ELR (cell line): ENCODE measurements at places on chromosomes 7 and 10.

DNA sequence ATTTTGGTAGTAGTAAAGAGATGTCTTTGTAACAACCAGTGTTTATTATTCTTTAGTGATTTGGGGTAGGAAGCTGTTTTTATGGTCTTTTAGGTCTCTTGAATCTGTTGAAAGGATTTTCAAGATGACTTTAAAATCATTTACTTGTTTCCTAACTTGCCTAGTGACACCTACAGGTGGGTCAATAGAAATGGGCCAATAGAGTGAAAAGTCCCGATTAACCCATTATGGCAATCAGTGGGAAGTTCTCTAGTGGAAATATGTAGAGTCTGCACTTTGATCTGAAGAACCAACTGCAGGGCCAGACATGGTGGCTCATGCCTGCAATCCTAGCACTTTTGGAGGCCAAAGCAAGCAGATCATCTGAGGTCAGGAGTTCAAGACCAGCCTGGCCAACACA, 374.7 kb upstream of the BMPER start:
- peak; percentile 14 for DNase-seq

DNA sequence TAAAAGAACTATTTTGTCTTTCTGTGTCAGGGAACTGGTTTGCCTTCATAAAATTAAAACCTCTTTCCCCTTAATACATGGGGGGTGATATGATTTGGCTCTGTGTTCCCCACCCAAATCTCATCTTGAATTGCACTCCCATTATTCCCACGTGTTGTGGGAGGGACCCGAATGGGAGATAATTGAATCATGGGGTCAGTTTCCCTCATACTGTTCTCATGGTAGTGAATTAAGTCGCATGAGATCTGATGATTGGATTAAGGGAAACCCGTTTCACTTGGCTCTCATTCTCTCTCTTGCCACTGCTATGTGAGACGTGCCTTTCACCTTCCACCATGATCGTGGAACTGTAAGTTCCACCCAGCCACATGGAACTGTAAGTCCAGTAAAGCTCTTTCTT, 142.1 kb downstream of the VTI1A start:
- DNase-seq: no peak

DNA sequence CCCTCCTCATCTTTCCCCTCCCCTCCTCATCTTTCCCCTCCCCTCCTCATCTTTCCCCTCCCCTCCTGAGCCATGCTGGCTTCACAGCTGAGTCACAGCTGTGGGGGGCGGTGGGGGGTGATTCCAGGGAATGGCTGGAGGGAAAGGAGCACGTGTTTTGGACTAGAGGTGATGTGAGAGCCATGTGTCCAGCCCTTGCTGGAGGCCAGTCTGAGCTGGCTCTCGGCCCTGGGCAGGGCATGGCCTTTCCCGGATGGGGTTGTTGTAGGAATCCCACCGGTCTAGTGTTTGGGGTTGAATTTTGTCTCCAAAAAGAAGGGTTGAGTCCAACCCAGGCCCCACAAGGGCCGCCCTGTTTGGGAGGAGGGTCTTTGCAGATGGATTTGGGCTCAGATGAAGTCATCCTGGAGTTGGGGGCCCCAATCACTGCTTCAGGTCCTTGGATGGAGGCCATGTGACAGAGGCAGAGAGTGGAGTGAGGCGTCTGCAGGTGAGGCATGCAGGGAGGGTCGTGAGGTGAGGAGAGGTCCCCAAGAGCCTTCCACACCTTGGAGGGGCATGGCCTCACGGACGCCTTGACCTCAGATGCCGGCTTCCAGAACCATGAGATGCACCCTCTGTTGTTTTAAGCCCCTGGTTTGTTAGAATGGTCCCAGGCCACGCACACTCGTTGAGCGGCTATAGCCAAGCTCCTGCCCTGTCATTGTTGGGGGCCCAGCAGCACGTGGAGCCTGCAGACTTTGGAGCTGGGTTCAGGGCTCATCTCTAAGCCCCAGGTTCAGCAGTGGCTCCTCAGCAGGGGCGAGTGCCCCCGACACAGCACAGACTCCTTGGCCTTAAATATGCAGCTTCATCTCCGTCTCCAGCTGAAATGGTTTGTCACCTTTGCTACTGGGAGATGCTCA, 101.6 kb downstream of the DNAJB6 start:
- no peak for DNase-seq

DNA sequence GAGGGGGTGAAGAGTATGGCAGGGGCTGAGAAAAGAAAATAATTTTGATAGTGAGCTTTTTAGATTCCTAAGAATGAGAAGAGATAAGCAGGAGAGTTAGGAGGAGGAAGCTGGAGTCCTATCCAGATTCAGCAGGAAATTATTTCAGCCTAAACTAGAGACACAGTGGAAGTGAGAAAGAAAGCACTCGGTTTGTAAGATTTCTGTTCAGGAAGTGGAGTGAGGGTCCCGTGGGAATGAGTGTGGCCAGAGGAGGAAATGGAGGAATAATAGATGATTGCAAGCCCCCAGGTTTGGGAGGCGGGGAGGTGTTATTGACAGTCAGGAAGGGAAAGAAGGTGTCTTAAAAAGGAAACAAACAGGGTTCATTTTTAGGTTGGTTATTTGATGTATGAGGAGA, 84.8 kb upstream of the NRP1 start:
- no peak for DNase-seq

DNA sequence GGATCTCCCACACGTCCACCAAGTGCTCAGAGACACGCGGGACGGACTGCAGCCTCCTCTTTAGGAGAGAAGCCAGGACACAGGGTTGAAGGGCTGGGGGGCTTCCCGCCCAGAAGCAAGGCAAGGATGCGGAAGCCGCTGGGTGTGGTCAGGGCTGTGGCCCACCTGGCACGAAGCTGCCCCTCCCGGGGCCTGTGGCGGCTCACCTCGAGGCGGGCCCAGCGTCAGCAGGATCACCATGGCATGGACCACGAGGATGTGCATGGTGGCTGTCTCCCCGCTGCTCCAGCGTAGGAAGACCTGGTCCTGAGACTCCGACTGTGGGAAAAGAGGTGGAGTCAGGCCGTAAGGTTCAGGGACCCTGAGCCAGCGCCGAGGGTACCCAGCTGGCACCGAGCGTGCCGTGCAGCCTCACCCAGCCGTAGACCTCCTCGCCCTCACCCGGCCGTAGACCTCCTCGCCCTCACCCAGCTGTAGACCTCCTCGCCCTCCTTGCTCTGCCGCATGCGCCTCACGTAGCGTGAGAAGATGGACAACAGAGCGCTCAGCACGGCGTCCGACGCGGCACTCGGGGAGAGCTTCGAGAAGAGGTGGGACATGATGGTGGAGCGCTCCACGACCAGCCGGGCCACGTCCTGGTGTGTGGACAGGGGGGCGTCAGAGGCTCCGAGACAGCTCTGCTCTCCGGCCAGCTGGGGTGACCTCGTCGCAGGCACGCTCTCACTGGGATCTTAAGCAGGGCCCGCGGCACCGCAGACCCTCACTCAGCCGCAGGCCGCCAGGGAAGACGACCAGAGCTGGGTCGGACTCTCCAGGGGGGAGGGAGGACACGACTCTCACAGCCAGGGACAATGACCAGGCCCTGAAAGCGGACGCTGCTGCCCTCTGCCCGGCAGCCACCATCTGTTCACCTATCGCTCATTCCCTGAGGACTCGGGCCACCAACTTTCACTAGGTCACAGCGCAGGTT, 20.4 kb downstream of the INTS1 start:
- no peak for DNase-seq

DNA sequence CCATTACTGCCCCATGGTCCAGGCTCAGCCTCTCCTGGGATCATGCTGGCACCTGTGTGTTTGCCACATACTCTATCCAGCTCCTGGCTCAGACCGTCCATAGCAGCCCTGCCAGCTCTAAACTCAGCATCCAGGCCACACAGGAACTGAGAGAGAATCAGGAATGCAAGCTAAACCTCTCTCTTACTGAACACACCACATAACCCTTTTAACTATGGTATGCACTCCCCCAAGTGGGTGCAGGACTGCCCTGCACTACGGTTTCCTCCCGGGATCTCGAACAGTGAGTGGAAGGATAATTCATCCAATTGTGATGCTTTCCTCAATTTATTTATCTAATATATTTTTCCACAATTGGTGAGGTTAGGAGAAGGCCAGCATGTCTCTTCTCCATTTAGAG, 17.1 kb upstream of the ZNF800 start:
- DNase-seq: peak; percentile 24
